Hematopoietic multipotent progenitor cell treated with erythropoietin and hydrocortisone succinate and interleukin-3 and kit ligand, for 4 days (in vitro differentiated cells): ENCODE measurements at places on chromosomes 5 and 9.
A peak's percentile ranks its signal among the peaks of the same experiment; 100 is the strongest.

GRCh38 chr9:123350590-123351310, 5.2 kb upstream of the CRB2 start:
- no peak for DNase-seq

DNA sequence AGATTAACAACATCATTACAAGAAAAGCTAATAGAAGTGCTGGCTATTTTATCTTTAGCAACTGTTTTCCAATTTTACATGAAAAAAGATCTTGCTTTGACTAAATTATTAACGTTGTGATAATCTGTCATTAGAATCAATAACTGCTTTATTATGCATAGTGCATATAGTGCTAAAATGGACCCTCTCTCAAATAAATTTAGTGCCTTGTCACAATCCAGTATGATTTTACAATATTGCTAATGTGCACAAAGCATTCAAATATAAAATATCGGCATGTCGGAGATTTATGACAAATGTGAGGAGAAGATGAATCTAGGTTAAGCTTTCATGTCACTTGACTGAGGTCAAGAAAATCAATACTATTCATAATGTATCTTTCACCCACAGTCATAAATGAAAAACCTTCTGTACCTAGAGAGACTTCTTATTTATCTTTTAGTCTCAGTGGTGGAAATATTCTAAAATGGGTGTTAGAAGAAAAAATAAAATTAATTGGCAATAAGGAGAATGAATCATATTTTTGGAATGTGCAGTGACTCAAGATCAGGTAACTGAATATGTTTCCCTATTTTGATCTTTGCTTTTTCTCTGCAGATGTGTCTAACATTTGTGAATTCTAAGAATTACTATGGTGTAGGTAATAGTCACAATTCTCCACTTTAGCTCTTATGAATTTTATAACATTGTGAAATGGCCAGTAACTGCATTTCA, 672.9 kb upstream of the GRAMD2B start:
- no peak for DNase-seq

- DNase-seq: no peak
Observed at GRCh38 chr9:77543131-77543822, 104.8 kb downstream of the GNA14 start.

- no peak for DNase-seq
Observed at GRCh38 chr5:181245427-181246275, 1.9 kb upstream of the RACK1 start.

GRCh38 chr9:134585746-134586706, 55.6 kb upstream of the COL5A1 start:
- peak; percentile 33 for DNase-seq

GRCh38 chr5:78628270-78628992, 20.1 kb downstream of the LHFPL2 start:
- DNase-seq: no peak

DNA sequence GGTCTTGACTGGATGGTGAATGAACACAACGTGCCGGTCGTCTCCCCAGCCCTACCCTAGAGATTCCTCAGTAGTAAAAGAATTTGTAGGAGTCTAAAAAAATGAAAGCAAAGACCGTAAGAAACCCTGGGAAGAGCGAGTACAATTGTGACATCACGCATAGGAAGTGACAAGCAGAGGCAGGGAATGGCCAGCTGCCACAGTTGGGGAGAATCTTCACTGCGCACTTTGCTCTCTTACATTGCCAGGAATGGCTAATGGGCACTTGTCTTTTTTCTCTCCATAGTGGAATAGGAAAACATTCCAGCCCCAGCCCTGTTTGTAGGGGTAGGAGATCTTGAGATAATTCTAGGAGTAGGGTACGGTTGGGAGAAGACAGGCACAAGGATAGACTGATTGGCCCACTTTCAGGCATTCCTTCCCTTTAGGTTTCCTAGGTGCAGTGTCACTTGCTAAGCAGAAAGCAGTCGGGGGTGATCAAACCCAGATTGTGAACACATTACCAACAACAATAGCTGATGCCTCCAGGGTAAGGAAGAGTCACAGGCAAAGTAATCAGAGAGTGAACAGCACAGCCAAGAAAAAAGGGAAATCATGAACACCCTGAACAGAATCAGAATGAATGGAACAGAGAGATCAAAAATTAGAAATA, 302.7 kb downstream of the MAN2A1 start:
- no peak for DNase-seq

DNA sequence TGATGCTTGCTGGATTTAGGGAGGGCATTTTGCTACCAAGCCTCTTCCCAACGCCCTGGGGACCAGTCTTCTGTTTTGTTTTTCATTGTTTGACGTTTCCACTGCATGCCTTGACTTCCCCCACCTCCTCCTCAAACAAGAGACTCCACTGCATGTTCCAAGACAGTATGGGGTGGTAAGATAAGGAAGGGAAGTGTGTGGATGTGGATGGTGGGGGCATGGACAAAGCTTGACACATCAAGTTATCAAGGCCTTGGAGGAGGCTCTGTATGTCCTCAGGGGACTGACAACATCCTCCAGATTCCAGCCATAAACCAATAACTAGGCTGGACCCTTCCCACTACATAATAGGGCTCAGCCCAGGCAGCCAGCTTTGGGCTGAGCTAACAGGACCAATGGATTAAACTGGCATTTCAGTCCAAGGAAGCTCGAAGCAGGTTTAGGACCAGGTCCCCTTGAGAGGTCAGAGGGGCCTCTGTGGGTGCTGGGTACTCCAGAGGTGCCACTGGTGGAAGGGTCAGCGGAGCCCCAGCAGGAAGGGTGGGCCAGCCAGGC, 23.0 kb downstream of the PCDHGC5 start:
- DNase-seq: peak; percentile 46

GRCh38 chr9:8826281-8826680, 1026.7 kb upstream of the DMAC1 start:
- no peak for DNase-seq

- DNase-seq: no peak
Observed at GRCh38 chr5:119864286-119864685, 234.9 kb downstream of the FAM170A start.

- no peak for DNase-seq
Observed at GRCh38 chr5:83475391-83475863, 3.9 kb downstream of the VCAN start.

DNA sequence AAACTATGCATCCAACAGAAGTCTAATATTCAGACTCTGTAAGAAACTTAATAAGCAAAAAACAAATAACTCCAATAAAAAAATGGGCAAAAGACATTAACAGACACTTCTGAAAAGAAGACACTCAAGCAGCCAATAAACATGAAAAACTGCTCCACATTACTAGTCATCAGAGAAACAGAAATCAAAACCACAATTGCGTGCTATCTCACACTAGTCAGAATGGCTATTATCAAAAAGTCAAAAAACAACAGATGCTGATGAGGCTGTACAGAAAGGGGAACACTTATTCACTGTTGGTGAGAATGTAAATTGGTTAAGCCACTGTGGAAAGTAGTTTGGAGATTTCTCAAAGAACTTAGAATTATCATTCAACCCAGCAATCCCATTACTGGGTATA, 101.2 kb upstream of the TRIM32 start:
- DNase-seq: no peak

GRCh38 chr5:14357441-14357840, 214.3 kb downstream of the TRIO start:
- DNase-seq: peak; percentile 15

DNA sequence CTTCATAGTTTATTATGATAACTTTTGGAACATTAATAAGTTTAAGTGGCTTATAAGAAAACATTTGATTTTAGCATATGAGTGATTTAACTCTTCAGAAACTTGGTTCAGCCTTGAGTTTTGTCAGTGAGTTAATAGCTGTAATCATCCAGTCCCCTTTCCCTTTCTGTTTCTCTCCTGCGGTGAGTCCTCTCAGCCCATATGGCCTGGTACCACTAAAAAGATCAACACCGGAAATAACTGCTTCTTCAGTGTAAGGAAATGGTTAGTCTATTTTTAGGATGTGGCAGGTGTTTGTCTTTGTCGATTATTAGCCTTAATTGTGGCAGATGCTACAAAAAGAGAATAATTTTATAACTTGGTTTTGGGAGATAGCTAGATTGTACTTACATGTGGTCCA, 120.2 kb upstream of the GRHPR start:
- DNase-seq: peak; percentile 62

DNA sequence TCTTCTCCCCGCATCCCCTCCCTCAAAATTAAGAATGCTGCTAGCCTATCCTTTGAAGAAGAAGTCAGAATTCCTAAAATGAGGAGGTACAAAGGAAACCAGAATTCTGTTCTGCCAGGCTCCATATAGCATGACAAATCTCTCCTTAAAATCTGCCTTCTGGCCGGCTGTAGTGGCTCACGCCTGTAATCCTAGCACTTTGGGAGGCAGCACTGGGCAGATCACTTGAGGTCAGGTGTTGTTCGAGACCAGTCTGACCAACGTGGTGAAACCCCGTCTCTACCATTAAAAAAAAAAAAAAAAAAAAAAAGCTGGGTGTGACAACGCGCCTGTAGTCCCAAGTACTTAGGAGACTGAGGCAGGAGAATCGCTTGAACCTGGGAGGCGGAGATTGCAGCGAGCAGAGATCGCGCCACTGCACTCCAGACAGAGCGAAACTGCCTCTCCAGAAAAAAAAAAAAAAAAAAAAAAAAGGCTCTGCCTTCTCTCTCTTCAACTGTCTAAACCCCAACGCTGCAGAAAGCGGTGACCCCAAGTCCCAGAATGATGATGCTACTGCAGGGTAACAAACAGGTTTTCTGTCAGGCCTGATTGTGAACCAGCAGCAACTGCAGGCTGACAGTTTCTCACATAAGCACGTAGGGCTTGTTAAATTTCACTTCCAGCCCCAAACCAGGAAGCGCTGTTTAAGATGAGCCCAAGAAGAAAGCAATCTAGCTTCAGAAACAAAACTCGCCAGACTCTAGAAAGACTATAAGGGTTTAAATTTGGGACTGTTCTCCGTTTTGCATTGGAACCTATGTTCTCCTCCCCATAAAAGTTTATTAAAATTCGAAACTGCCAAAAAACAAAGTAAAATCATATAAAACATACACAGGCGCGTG, 963 bp upstream of the CAST start:
- DNase-seq: peak; percentile 60

DNA sequence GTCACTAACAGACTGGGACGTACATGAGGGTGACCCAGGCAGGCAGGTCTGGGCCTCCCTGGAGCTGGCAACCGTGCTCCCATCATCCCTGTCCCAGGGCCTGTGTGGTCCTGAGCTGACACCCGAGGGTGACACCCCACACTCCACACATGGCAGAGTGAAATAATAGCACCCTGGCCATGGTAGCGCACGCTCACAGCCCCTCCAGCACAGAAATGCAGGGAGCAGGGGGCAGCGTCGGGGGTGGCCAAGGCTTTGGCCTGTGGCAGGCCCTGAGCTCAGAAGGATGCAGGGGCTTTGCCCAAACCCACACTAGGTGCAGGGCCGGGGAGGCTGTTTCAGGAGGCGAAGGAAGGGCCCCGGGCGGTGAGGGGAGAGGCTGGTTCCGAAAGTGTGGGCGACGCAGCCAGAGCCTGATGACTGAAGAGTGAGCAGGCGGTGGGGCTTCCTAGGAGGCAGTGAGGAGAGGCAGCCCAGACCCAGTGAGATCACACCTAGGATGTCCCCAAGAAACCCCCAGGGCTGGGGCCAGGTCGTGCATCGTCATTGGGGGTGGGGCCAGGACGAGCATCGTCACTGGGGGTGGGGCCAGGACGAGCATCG, 12.9 kb downstream of the OR2V2 start:
- DNase-seq: peak; percentile 45

DNA sequence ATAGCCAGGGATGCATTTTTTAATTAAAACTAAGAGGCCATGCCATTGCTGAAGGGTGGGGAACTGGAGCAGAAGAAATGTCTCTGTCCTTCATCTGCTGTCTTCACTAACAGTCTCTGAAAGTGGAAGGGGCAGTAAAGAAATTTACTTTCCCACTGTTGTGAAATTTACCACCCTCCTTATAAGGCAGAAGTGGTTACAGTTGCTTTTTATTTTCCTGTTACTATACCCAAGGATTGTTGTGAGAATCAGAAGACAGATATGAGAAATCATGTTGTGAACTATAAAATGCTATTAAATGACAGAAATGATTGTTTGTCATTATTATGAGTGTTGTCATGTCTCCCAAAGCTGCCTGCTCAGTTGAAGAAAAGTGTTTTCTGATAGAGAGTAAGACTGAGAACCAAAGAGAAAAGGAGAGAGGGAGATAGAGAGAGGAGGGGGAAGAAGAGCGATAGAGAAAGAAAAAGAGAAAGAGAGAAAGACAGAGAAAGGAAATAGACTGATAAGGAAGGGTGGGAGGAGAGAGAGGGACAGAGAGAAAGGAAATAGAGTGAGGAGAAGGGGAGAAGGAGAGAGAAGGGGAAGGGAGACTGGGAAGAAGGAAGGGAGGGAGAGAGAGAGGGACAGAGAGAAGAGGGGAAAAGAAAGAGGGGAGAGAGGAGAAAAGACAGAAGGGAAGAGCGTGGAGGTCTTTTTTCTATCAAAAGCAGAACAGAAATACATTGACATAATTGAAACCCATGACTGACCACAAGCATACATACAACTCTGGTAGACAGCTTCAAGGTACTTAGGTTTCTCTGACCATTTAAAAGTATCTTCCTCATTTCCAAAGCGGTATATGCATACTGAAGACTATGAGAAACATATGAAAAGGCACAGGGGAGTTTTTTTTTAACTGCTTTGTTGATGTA, 22.5 kb downstream of the SEC61B start:
- peak; percentile 30 for DNase-seq

DNA sequence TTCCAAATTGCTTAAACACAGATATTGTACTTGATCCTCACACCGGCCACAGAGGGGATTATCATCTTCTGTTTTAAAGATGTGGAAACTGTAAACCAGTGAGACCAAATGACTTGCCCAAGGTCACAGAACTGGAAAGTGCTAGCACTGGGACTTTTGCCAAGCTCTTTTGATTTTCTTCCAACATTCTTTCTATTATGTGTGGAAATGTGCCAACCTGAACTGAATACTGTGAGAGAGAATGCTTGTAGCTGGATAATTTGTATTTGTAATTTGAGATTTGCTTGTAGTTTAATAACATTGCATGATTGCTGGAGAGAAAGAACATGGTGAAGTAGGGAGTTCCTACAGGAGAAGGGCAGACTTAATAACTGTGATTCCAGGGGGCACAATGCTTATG, 977.9 kb upstream of the NUDT12 start:
- no peak for DNase-seq

DNA sequence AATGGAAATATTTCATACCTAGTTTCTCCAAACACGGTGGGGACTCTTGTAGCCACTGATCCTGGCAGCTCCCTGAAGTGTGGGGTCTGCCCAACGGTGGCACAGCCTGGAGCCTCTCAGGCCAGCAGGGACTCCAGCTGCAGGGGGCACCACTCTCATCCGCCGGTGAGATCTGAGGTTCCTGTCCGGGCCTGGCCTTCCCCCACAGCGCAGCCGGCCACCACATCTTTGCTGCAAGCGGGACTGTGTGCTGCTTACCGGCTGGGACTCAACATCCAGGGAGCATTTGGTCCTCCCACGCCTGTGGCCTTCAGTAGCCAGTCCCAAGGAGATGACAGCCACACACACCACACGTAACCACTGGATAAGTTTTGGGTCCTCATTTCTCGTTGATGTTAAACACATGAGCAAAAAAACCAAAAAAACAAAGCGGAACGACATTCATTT, 7.7 kb upstream of the NKX2-5 start:
- no peak for DNase-seq
